ENCODE measurements at places on chromosomes 16 and 17.

GRCh38 chr17:32303781-32304288 is 38.1 kb downstream of the C17orf75 start:
- no peak for DNase-seq

- DNase-seq = no peak
Measured at GRCh38 chr17:66985338-66986237, 21.1 kb downstream of the CACNG4 start.

GRCh38 chr16:10827691-10828341 is 9.2 kb upstream of the TVP23A start:
- DNase-seq = no peak

- DNase-seq = no peak
Measured at GRCh38 chr17:74972107-74972972, at the start of gene HID1. TSS of gene HID1 (minus strand) at chr17:74972759. CDS start at chr17:74972656, 103 bp downstream.

DNA sequence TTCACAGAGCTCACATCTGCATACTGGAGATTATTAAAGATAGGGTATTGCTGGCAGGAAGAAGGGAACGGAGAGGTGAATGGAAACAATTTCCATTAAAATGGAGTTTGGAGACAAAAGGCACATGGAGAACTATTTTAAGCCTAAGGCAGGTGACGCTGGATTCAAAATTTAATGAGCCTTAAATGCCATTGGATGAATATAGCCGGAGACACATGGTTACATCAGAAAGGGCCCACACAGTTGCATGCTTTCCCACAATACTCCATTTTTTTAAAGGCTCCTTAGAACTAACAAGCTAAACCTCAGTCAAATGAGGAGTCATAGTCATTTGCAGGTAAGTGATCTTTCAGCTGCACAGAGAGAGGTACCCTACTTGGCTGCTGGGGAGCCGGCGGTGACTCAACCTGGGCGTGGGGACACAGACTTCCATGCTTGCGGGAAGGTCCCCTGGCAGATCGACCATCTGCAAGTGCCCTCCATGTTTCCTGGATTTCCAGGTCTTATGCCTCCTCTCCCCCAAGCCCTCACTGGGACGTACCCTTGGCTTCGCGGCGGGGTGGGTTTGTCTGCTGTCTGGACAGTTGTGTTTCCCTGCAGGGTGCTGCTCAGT is 259.2 kb downstream of the CBLN1 start:
- DNase-seq = no peak

GRCh38 chr16:560204-560700 is at the start of gene PRR35:
TSS of gene PRR35 (plus strand) at chr16:560394. CDS start at chr16:563295, 2,901 bp downstream.
- no peak for DNase-seq

Measured in cerebellar nuclear complex (tissue), 1 donor.